ENCODE measurements at places on chromosomes 6 and 20.
A peak's percentile ranks its signal among the peaks of the same experiment; 100 is the strongest.

DNA sequence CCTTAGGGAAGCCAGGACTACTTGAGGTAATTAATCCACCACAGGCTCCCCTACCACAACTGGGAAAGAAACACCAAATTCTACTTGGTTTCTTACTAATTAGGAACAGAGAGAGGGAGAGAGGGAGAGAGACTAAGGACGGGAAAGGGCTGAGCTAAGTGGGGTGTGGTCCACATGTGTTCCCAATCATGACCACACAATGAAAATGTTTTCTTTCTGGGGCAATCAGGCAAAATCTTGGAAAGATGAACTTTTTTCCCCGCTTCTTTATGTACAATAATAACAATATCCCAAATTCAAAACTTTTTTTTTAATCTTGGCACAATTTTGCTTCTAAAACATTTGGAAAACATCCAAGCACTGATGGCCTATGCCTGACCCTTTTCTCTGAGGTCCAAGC lies 734.4 kb downstream of the MAFB start:
- DNase-seq = no peak

- DNase-seq = no peak
Measured at GRCh38 chr20:15949391-15949790, 623.9 kb downstream of the KIF16B start.

GRCh38 chr6:95866732-95867131 lies 149.0 kb upstream of the FUT9 start:
- DNase-seq = no peak

DNA sequence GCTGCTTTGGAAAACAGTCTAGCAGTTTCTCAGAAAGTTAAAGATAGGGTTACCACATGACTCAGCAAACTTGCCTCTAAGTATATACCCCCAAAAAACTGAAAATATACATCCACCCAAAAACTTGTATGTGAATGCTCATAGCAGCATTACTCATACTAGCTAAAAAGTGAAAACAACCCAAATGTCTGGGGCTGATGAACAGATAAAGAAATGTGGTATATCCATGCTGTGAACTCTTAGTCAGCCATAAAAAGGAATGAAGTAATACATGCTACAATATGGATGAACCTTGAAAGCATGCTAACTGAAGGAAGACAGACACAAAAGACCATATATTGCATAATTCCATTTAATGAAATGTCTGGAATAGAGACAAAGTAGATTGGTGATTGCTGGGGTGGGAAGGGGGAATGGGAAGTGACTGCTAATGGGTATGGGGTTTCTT lies 79.9 kb upstream of the GLP1R start:
- no peak for DNase-seq

DNA sequence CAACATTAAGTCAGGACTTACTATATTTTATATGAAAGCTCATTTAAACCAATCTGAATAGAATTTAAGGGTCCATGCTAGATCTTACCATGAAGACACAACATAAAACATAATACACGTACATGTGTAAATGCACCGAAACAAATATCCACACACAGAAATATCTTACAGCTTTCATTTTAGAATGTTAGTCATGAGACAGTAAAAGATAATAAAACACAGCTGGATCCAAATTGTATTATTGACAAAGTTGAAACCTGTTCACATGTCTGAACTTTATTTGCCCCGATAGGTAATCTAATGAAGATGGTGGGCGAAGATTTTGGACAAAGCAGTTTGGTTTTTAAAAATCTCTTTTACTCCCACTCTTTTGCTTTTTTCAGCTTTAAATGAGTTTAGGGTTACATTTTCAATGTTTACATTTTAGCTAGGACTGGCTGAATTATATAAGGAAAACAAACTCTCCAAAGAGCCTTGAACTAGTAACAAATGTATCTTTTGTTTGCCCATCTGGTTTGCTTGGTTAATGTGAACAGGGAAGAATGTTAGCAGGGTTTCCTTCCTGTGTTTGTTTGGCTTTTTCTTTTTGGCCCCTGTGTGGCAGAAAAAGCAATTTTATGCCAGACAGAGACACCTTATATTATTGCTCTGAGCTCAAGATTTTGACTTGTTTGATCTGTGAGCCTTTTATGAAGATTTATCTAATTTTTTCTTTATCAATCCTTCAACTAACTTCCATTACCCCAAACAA lies 5.1 kb upstream of the TMEM181 start:
- DNase-seq = no peak

DNA sequence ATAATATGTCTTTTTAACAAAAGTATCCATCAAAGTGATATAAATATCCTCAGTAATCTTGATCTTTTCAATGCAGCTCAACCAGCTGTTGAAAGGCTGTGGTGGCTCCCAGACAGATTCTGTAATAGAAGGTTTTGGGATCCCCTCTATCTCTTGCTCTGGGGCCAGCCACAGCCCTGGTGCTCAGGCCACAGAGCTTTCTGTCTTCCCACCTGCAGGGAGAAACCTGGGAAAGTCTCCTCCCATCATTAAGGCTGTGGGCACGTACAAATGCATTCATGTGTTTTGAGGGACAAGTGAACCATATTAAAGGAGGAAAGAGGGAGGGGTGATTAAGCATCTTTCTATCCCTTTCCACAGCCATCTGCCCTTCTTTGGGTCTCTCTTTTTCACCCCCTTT lies 183.1 kb downstream of the PRDM13 start:
- no peak for DNase-seq

DNA sequence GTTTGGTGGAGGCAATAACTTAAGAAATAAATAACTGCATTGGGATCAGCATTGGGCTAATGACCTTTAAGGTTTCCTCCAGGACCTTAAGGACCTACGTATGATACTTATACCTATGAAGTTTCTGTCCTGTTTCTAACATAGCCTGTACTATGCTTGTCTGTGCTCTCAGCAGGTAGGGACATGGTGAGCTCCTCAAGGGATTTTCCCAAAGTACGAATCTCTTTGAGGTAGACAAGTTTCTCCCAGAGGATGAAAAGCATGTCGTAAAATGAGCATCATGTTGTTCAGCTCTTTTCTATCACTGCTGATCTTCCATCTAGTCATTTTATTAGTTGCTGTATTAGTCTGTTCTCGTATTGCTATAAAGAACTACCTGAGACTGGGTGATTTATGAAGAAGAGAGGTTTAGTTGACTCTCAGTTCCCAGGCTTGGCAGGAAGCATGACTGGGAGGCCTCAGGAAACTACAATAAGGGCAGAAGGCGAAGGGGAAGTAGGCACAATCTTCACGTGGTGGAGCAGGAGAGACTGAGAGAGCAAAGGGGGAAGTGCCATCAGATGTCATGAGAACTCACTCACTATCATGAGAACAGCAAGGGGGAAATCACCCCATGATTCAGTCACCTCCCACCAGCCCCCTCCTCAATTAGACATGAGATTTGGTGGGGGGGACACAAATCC lies 77.8 kb upstream of the TGM3 start:
- DNase-seq = peak; percentile 22
